ENCODE measurements at places on chromosomes 1 and 21.

GRCh38 chr1:154765970-154766369, 104.1 kb downstream of the KCNN3 start:
- DNase-seq: no peak

DNA sequence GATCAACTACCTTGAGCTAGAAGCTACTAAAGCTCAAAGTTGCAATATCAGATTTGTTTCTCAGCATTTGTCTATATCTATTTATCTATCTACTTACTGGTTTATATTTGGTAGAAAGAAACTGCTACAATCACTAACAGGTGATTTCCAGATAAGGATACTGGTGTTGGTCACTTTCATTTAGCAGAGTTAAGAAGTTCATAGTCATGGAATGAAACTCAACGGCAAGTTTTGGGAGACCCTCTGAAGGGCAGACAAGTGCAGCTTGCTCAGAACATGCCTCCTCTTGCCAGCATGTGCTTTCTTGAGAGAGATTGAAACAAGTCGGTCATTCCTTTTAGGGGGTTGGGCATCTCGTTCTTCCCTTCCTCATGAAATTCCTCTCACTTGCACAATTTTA, 296.5 kb downstream of the GRIK1 start:
- DNase-seq: no peak

GRCh38 chr21:16842696-16843035, 670.2 kb upstream of the CXADR start:
- DNase-seq: no peak

DNA sequence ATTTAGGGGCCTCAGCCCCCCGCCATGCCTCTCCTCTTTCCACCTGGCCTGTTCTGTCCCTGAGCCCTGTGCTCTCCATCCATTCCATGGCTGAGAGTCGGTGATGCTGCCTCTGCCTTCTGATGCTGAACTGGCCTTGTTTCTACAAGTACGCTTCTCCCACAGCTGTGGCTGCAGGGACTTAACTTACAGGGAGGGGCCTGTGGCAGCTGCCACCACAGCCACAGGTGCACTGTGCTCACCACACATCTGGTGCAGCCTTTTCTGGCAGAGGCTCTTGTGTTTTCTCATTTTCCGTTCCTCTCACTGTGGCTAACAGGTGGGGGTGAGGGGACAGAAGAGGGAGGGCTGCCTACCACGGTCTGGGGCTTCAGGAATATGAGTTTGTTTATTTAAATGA, 4.2 kb downstream of the FMO1 start:
- no peak for DNase-seq

GRCh38 chr1:12056331-12056841, 6.7 kb upstream of the TNFRSF8 start:
- no peak for DNase-seq

DNA sequence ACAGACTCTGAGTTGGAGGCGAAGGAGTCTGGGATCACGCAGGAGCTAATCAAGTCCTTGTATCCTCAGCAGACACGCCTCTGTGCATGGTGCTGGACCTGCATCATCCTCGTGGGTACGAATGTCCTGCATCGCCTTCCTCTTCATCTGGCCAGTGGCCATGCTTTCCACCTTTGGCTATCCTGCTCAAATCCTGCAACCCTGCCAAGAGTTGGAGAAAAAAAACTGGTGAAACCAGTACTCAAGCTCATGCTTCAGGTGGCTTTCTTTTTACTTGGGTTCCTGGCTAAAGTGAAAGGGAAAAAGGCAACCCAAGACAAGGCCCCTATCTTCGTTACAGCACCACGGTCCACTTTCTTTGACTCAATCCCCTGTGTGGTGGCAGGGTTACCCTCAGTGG, 8.9 kb downstream of the SETSIP start:
- DNase-seq: no peak

GRCh38 chr1:114316204-114316603, 162.5 kb upstream of the SYT6 start:
- no peak for DNase-seq

DNA sequence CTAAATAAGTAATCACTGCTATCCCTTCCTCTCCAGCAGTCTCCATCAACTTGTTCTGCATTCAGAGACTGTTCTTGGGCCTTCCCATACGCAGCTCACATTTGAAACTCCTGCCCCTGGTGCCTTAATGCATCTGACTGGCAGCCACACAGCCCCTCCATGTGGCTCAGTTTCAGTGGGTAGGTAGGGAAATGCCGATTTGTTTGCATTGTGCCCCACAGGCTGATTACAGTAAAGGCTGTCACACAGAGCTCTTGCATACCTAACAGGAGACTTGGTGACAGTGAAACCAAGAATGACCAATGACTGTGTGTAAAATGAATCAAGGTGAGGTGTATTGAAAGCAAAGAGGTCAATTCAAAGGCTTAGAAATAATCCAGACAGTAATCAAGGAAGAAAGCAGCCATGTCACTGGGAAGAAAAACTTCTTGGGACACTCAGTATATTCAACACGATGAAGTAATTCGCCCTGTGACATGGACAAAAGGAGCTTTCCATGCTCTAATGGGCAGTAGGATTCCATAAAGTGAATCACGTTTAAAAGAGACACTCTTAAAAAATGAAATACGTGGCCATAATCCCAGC, 12.7 kb upstream of the B3GALNT2 start:
- no peak for DNase-seq

DNA sequence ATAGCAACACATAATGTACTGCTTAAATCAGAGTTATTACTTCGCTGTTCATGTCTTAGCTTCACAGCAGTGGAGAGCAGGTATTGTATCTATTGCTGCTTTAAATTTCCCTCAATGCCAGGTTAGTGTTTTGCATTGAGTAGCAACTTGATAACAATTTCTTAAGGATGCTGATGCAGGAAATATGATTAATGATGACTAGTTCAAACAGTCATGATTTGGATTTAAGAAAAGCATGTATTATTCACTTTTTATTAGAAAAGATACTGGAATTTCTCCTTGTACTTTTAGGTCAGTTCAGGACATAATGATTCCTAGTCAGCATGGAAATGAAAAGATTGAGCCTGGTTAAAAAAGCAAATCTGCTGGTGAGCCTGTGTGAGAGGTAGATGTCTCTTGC, 67.2 kb upstream of the ARHGAP29 start:
- DNase-seq: no peak

DNA sequence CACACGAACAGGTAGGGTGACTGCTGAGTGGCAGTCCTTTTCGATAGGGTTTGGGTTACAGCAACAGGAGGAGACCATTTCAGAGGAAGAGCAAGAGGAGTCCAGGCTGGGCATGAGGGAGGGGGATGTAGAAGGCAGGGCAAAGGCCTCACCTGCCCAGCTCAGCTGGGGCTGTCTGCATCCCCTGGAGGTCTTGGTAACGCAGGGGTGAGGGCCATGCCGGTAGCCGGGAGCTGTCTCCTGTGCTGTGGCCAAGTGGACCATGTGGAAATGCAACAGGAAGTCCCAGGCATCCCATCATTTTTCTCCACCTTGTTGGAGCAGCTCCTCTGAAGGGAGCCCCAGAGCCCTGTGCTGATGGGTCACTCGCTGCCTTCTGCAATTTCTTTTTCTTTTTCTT, 105.4 kb upstream of the C1orf174 start:
- no peak for DNase-seq

DNA sequence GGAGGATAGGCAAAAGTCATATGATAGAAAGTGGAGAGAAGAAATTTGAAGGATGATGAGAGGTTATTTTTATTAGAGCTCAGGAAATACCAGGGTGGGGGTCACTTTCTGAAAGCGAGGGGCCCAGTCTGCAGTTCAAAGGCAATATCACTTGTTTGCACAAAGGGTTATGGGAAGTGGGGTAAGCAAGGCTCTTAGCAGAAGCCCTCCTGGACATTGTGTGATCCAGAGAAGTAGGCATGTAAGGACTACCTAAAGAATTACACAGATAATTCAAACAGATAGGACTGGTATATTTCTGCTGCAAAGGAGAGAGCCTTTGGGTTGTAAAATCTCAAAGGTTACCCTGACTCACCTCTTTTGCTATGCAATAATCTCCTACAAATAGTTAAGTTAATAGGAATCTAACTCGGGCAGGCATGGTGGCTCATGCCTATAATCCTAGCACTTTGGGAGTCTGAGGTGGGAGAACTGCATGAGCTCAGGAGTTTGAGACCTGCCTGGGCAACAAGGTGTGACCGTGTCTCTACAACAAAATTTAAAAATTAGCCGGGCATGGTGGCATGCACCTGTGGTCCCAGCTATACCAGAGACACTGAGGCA, 25.2 kb upstream of the PRRC2C start:
- no peak for DNase-seq

DNA sequence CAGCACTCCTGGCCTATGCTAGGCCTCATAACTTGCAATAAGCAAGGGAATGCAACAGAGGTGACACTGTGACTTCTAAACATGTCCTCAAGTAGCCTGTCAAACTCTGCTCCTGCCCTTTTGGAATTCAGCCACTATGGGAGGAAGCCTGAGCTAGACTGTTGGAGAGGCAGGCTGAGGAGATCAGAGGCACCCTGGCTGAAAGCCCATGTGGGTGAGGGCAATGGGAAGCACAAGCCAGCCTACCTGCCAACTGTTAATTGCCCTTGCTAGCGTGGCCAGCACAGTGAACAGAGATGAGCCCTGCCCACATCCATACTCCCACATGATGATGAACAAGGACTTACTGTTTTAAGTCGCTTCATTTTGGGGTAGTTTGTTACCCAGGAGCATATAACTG, 17.7 kb downstream of the GNB1 start:
- no peak for DNase-seq
